ENCODE measurements at places on chromosomes 7 and 10.

DNA sequence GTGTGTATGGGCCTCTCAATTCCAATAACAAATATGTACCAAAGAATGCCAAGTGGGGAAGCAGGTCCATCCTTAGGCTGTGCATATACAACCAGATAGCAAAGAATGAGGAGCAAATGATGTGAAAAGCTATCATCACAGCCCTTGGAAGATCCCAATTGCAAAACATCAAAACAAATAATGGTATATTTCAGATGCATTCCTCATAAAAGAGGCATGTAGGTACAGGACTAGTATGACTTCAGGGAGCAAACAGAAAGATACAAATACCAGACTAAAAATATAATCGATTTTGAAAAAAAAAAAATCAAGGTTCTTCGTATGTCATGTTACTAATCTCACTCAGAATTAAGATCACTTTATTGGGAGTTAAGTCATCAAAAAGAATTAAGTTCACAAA lies 18.5 kb upstream of the SPOCK2 start:
- no peak for DNase-seq

DNA sequence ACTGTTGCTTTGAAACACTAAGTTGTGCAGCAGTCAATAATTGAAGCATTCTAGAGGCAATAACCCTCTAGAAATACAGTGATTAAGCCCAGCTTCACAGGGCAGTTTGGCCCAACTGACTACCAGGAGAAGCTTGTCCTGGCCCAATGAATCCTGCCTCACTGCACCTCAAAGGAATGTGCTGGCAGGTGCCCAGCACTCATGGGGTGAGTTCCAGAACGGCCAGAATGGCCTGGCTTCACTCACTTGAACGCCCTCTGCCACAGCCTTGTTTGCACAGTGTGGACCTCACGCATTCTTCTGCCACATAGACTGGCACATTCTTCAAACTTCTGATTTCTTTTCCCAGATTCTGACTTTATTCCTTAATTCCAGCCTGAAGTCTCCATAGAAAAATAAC lies 6.6 kb upstream of the ITIH2 start:
- no peak for DNase-seq

GRCh38 chr7:135192914-135193536 lies 18.3 kb downstream of the WDR91 start:
- DNase-seq, result no peak

DNA sequence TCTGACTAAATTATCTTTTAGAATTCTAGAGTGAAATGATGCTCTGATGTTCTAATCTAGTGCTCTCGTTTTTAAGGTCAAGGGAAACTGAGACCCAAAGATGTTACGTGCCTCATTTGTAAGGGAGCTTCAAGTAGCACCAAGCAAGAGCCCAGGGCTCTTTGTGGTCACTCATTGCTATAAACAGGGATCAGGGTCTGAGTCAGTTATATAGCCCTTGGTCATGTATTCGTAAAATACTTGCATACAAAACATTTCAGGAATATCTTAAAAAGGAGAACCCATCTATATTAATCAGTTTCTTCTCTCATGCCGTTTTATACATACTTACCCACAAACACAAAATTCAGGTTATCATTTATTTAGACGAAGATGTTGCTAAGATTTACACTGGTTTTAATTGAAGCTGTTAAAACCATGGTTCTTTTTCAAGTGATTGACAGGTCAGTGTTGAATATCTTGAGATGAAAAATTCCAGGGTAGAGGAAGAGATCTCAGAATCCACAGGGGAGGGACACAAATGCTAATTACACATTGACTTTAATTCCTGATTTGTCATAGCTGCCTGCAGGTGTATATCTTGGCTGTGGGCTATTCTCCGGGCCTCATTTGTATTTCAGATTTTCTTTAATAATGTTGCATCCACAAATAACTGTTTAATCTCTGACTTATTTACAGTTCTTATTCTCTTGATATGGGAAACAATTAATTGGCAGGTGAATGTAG lies 188.4 kb downstream of the SND1 start:
- no peak for DNase-seq

DNA sequence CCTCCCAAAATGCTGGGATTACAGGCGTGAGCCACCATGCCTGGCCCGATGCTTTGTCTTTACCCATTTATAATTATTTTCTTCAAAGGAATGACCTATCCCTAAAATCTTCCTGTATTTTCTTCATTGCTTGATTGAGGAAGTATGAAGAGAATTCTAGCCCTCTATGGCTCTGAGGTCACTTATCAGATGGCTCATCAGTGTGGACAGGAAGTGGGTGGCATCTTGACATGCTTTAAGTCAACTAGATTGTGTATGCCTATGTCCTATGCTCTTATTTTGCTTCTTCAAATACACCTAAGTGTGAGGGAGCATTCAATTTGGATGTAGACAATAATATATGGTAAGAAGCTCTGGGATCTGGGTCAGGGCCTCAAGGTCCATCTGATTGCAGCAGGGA lies 1020.5 kb downstream of the LRMDA start:
- no peak for DNase-seq

DNA sequence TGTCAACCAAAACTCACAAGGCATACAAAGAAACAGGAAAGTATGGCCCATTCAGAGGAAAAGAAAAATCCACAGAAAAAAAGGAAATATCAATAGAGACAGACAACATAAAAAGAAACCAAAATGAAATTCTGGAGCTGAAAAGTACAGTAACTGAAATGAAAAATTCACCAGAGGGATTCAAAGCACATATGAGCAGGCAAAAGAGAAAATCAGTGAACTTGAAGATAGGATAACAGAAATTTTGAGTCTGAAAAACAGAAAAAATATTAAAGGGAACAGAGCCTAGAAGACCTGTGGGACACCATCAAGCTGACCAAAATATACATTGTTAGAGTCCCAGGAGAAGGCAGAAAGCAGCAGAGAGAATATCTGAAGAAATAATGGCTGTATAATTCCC lies 60.6 kb downstream of the XPNPEP1 start:
- DNase-seq, result no peak

GRCh38 chr7:144842377-144842851 lies 6.6 kb upstream of the TPK1 start:
- DNase-seq, result no peak

DNA sequence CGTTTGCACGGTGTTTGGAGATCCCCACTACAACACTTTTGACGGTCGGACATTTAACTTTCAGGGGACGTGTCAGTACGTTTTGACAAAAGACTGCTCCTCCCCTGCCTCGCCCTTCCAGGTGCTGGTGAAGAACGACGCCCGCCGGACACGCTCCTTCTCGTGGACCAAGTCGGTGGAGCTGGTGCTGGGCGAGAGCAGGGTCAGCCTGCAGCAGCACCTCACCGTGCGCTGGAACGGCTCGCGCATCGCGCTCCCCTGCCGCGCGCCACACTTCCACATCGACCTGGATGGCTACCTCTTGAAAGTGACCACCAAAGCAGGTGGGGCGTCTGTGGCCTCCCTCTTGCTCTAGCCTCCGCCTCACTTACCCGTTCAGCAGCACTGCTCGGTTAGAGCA lies 173.5 kb downstream of the BMPER start:
- no peak for DNase-seq

DNA sequence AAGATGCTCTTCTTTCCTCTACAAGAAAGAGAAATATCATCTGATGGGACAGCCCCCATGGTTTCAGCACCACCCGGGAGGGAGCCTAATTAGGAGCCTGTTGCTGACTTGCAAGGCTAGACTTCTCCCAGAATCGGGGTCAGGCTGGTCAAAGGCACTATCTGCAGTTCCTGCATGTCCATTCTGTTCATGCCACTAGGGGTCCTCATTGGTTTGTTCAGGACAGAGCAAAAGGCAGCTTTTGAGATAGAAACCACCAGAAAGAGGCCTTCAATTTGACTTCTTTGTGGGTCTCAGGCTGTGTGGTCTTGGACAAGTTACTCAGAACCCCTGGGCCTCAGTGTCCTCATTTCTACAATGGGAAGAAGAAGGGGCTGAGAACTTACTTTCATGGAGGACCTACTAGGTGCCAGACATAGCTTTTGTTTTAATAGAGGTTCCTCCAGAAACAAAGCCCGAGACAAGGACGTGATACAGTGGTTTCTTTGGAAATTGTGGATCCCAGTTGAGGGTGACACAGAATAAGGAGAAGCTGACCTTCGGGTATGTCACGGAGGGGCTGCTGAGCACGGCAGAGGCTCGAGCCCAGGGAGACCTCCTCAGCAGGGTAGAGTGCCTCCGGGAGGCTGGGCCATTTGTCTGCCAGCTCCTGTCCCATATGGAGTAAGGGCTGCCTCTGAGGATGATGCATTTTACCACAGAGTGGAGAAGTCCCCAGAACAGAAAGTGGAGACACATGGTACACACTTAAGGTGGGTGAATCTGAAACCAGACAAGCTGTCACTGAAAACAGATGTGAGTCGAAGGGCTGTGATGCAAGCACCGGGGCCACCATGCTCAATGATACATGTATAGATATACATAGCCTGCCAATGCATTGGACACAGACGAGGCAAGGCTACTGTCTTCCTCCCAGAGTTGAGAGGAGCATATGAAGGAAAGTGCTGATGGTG lies 33.1 kb upstream of the NEUROD6 start:
- DNase-seq, result no peak

GRCh38 chr7:74028321-74028838 lies 407 bp downstream of the ELN start:
- DNase-seq, result no peak

- no peak for DNase-seq
Observed at GRCh38 chr7:40162516-40162915, 27.7 kb downstream of the SUGCT start.

- no peak for DNase-seq
Observed at GRCh38 chr10:132570771-132571649, 33.4 kb downstream of the INPP5A start.

- DNase-seq, result no peak
Observed at GRCh38 chr7:134891262-134891695, 95.0 kb upstream of the AGBL3 start.

GRCh38 chr7:41294556-41295454 lies 408.1 kb downstream of the INHBA start:
- no peak for DNase-seq

- DNase-seq, result no peak
Observed at GRCh38 chr10:77494756-77495541, 142.7 kb downstream of the KCNMA1 start.

DNA sequence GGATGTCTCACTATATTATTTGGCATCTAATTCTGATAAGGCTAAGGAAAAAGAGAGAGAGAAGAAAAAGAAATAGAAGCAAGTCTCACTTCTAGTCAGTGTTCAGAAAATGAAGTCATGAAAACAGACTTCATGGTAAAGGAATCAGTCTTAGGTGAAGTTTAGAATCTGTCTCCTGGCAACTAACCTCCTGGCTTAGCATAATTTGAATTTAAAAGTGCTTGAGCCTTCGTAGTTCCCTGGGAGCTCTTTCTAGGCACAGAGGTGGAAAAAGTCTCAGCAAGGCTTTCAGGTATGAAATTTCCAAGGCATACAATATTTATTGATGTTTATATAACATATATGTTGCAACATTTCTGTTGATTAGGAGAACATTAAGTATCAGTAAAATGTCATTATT lies 10.4 kb downstream of the CHRM2 start:
- no peak for DNase-seq

Data from activated CD8-positive, alpha-beta memory T cell treated with anti-CD3 and anti-CD28 coated beads, Interleukin-2, amount 50 U/mL, for 4 hours (primary cell).